Activated CD4-positive, alpha-beta memory T cell treated with anti-CD3 and anti-CD28 coated beads for 36 hours (primary cell): ENCODE measurements at places on chromosomes 2 and 18.
A peak's percentile ranks its signal among the peaks of the same experiment; 100 is the strongest.

DNA sequence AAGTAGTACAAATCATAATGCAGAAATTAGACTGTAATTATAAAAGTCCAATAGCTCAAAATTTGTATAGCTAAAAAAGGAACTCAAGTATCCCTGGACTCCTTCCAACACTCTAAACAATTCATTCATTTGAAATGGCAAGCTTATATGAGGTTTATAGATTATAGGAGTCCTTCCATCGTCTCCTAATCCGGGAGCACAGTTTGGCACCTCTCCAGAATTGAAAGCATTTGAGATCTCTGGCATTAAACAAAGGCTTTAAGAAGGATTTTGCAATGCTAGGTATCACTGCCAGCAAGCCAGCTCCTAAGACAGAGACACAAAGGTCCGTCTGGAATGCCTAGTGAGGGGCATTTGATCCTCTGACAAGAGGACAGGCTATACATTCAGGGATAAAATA is 90.9 kb downstream of the ACVR1 start:
- no peak overlapping the region for H3K27ac ChIP-seq
- H3K27me3 ChIP-seq: no peaks in the 10 kb centered on the region
- H3K4me1 ChIP-seq: peaks cover 54% of the 10 kb centered on the region
- no peak for DNase-seq
- peaks cover 3% of the 10 kb centered on the region for H3K36me3 ChIP-seq

GRCh38 chr18:46110406-46110805 is 6.2 kb downstream of the HAUS1 start:
- no peaks in the 10 kb centered on the region for H3K27me3 ChIP-seq
- no peak overlapping the region for H3K4me3 ChIP-seq
- peaks cover 36% of the 10 kb centered on the region for H3K36me3 ChIP-seq
- H3K27ac ChIP-seq: no peak overlapping the region

DNA sequence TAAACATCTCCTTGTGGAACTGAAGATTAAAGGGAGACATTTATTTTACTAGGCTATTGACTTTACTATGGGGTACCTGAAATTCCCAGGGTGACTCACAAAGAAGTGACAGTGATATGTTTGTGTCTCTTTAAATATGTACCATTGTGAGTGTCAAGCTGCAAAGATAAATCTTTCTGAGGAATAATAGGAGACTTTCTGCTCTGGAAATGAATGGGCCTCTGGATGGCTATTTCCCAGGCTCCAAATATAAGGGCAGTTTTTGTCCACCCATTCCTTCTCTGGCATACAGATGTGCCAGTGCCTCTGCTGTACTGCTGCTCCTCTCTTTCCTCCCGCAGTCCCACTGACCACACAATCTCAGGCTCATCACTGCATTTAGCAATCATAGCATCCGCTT is 586.4 kb upstream of the CNTNAP5 start:
- no peak for DNase-seq
- no peaks in the 10 kb centered on the region for H3K4me1 ChIP-seq
- no peak overlapping the region for H3K4me3 ChIP-seq
- H3K36me3 ChIP-seq: no peaks in the 10 kb centered on the region
- no peak overlapping the region for H3K27ac ChIP-seq

DNA sequence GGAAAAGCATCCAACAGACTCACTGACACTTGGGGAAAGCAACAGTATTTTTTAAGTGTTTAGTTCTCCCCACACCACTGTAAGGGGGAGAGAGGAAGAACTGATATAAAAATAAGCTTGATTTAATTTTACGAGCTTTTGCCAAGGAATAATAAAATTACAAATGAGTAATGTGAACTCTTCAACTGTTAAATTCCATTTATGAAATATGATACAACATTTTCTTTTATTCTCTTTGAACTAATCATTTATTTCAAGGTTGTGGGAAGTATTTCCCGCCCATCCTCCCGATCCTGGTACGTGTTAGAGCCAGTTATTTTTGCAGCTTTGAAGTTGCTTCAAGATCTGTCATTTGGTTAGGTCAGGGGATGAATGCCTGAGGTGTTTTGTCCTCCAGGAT is 35.2 kb downstream of the WDPCP start:
- no peaks in the 10 kb centered on the region for H3K27me3 ChIP-seq
- no peak overlapping the region for H3K27ac ChIP-seq
- H3K4me1 ChIP-seq: peaks cover 10% of the 10 kb centered on the region
- no peak overlapping the region for H3K4me3 ChIP-seq
- no peak for DNase-seq

GRCh38 chr2:62186156-62186905 is 9.6 kb upstream of the B3GNT2 start:
- no peak overlapping the region for H3K4me3 ChIP-seq
- H3K27ac ChIP-seq: no peak overlapping the region
- no peak for DNase-seq
- H3K36me3 ChIP-seq: no peaks in the 10 kb centered on the region
- H3K4me1 ChIP-seq: no peaks in the 10 kb centered on the region

GRCh38 chr18:9516437-9517064 is 41.2 kb downstream of the RALBP1 start:
- no peak overlapping the region for H3K4me3 ChIP-seq
- DNase-seq: no peak
- H3K4me1 ChIP-seq: peaks cover 3% of the 10 kb centered on the region
- H3K27me3 ChIP-seq: no peaks in the 10 kb centered on the region

GRCh38 chr2:239087046-239087710 is 239.3 kb downstream of the TWIST2 start:
- H3K4me1 ChIP-seq: no peaks in the 10 kb centered on the region
- no peak overlapping the region for H3K4me3 ChIP-seq
- no peak for DNase-seq
- no peak overlapping the region for H3K27ac ChIP-seq
- H3K27me3 ChIP-seq: no peaks in the 10 kb centered on the region
- H3K36me3 ChIP-seq: peaks cover 8% of the 10 kb centered on the region

GRCh38 chr18:11671156-11671555 is 17.9 kb upstream of the GNAL start:
- no peak overlapping the region for H3K27ac ChIP-seq
- H3K27me3 ChIP-seq: peaks cover 17% of the 10 kb centered on the region
- no peaks in the 10 kb centered on the region for H3K4me1 ChIP-seq
- DNase-seq: no peak

GRCh38 chr2:100416935-100417710 is at the start of gene CHST10:
CHST10 (minus strand) TSS chr2:100417668; CDS start chr2:100406675, 10,993 bp downstream.
- H3K4me3 ChIP-seq: peak within 1 kb of the TSS; percentile 84
- no peak within 1 kb of the TSS for H3K27ac ChIP-seq
- peaks cover 2% of the 10 kb centered on the region for H3K36me3 ChIP-seq
- peak; percentile 60 for DNase-seq

- H3K36me3 ChIP-seq: no peaks in the 10 kb centered on the region
- no peak for DNase-seq
- H3K4me1 ChIP-seq: peaks cover 4% of the 10 kb centered on the region
- H3K27me3 ChIP-seq: peaks cover 2% of the 10 kb centered on the region
- no peak overlapping the region for H3K27ac ChIP-seq
Observed at GRCh38 chr2:144595686-144596072, 75.8 kb upstream of the ZEB2 start.
